ENCODE measurements at places on chromosomes 12 and 14. TPM values are rescaled to one million over a fixed set of nuclear protein-coding genes. Genes with fewer than 3 reads are reported as not detected.
A peak's percentile ranks its signal among the peaks of the same experiment; 100 is the strongest.

- no peak for DNase-seq
Measured at GRCh38 chr12:24062642-24063245, 113.3 kb upstream of the SOX5 start.

- no peak for DNase-seq
Measured at GRCh38 chr12:6376870-6377666, 1.7 kb upstream of the SCNN1A start.

DNA sequence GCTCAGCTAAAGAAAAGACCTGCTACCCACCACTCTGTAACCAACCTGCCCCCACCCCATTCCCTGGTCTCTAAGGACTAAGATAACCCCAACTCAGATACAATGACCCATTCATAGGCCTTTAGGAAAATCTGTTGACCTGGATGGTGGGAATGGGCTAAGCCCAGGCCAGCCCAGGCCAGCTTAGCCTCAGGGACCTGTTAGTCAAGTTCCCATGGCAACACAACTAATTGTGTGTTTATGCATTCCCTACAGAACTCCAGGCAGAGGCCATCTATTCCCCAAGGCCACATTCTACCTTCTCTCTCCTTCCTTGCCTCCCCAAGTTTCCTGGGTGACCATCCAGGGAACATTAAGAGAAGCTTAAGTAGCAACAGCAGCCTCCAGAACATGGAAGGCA lies 16.1 kb upstream of the KRT8 start:
- DNase-seq, result no peak

GRCh38 chr12:50088577-50089335 lies 3.6 kb downstream of the SMARCD1 start:
- no peak for DNase-seq

DNA sequence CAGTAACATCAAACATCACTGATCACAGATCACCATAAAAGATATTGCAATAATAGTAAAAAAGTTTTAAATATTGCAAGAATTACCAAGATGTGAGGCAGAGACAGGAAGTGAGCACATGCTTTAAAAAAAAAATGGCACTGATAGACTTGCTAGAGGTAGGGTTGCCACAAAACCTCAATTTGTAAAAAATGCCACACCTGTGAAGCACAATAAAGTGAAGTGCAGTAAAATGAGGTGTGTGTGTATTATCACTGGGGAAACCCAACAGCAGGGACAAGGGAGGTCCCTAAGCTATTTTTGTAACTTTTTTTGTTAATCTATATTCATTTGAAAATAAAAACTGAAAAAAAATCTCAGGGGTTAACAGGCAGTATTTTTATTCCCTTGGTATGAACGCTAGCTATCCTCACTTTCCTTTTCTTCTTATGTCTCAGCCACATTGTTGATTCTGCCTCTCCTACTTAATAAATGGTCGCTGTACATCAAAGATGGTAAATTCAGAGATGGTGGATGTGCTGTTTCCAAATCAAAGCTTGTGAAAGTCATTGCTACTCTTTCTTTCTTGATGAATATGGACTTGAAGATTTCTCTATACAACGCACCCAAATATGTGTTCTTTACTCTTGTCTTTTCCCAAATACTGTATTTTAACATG lies 14.0 kb upstream of the KLRD1 start:
- DNase-seq, result no peak

CDH24 gene
- total RNA-seq, result 0.43 TPM

- no peak for DNase-seq
Measured at GRCh38 chr12:6462234-6462995, 8.1 kb downstream of the VAMP1 start.

CD163L1 gene
- 0.78 TPM for total RNA-seq

DNA sequence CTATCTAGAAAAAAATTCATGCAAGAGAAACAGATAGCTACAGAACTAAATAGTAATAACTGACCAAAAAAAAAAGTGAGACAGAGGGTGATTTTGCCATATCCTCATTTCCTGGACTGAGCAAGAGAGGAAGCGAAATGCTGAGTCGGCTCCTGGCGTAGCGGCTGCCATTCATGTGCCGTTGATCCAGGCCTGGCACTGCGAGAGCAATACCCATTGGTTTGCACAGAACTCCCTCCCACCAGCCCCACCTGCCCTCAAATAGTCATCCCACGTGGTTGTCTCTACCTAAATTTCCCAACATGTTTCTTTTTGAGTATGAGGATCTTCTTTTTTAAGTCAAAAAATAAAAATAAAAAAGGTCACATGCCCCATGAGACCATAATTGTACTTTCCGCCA lies 9.4 kb upstream of the WNT5B start:
- DNase-seq, result no peak

DNA sequence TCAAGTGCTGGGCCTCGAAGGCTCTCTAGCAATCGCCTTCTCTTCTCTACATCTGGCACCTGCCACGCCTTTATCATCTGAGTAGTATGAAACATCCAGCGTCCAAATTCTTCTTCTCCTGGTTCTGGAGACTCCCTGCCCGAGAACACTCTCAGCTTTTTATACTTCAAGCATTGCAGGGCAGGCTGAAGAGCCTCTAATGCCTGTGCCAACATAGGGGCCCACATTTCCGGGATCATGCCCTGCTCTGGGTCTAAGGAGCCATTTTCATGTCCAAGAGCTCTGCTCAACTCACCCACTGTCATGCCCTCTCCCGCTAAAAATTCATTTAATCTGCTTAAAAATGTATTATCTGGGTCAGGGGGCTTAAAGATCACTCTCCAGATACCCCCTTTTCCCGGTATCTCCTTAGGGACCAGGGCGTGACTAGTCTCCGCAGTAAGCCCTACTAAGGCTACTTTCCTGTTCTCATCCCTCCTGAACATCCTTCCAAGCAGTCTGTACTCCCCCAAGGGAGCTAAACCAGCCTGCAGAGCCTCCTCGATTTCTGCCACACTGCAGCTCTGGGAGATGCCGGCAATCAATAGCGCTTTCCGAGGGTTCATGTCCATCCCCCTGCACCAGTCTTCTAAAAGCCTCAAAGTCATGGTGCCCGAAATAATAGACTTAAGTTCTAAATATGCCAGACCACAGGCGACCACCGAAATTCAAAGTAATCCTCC lies 940 bp downstream of the MOAP1 start:
- DNase-seq, result no peak

DNA sequence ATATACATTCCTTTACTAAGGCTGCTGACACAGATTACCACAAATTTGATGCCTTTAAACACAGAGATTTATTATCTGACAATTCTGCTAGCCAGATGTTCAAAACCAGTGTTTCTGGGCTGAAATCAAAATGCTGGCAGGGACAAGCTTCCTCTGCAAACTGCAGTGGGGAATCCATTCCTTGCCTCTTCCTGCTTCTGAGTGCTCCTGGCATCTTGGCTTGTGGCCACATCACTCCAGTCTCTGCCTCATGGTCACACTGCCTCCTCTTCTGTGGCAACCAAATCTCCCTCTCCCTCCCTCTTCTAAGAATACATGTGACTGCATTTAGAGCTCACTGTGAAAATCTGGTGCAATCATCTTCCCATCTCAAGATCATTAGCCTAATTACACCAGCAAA lies 235.7 kb downstream of the TTC8 start:
- DNase-seq, result no peak

DNA sequence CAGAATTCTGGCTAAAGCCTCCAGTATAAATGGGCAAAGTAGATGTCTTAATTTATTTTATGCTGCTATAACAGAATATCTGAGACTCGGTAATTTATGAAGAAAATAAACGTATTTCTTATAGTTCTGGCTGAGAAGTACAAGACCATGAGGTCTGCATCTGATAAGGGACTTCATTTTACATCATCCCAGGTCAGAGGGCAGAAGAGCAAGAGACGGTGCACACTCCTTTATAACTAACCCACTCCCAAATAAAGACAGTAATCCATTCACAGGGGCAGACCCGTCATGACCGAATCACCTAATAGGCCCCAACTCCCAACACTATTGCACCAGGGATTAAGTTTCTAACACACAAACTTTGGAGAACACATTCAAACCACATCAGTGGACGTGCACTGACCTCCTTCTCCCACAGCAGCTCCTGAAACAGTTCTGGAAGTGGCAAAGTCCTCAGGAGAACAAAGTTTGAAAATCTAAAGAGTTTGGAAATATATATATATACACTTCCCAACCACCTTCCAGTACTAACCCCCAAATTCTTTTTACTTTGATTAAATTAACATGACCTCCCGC lies 116.5 kb downstream of the MED13L start:
- DNase-seq, result no peak

CMA1 gene
- not detected for total RNA-seq

DNA sequence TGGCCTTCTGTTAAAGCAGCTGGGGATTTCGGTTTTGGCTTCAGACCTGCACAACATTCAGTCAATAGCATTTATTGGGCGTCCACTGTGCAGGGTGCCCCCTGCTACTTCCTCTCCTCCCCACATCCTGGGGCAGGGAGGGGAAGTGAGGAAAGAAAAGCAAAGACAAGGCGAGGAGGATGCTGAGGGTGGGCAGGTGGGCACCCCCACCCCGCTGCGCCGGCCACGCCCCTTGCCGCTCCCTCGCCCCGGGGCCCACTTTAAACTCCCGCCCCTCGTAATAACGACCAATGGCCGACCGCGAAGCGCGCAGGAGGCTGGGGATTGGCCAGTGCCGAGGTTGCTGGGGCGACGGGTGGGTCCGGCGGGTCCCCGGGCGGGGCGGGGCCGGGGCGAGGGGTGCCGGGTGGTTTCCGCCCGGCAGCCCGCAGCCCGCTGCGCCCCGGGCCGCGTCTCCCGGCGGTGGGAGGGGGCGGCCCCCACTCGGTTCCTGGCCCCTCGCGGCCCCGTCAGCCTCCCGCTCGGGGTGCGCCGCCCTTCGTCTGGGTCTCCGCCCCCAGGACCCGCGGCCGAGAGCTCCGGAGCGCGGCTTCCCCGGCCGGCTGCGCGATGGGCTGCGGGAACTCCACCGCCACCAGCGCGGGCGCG lies at the start of gene C12orf75:
C12orf75 (plus strand) TSS at position 409 of the 648 bp plus-strand sequence; CDS start at position 610, 201 bp downstream.
- DNase-seq, result peak; percentile 52

TMPO gene
- total RNA-seq, result 29.7 TPM

DNA sequence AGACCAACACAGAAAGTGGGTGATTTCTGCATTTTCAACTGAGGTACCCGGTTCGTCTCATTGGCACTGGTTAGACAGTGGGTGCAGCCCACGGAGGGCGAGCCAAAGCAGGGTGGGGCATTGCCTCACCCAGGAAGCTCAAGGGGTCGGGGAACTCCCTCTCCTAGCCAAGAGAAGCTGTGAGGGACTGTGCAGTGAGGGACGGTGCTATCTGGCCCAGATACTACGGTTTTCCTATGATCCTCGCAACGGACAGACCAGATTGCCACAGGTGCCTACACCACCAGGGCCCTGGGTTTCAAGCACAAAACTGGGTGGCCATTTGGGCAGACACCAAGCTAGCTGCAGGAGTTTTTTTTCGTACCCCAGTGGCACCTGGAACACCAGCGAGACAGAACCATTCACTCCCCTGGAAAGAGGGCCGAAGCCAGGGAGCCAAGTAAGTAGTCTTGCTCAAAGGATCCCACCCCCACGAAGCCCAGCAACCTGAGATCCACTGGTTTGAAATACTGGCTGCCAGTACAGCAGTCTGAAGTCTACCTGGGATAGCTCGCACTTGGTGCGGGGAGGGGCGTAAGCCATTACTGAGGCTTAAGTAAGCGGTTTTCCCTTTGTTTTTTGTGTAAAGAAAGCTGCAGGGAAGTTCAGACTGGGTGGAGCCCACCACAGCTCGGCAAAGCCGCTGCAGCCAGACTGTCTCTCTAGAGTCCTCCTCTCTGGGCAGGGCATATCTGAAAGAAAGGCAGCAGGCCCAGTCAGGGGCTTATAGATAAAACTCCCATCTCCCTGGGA lies 25.5 kb upstream of the NAA30 start:
- DNase-seq, result no peak

DNA sequence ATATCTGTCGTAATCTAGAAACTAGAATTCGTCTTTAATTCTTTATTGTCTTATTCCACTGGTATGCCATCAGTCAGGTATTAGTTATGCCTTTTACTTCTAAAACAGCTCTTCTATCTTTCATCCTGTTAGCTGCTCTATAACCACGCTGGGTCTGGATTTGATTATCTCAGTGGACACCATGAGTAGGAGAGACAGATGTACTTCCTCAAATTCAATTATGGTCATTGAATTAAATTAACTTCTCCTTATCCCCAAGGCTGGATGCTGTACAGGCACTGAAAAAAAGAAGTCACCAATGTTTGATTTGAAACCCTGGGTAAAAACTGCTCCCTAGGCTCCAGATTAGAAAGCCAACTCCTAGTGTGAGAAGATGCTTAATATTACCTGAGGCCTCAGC lies 107.3 kb downstream of the PIK3C2G start:
- DNase-seq, result no peak

DNA sequence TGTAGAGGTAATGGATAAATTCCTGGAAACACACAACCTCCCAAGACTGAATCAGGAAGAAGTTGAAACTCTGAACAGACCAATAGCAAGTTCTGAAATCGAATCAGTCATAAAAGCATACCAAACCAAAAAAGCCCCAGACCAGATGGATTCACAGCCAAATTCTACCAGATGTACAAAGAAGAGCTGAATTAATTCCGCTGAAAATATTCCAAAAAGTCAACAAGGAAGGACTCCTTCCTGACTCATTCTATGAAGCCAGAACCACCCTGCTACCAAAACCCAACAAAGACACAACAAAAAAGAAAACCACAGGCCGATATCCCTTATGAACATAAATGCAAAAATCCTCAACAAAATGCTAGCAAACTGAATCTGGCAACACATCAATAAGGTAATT lies 81.5 kb downstream of the SLC38A4 start:
- DNase-seq, result no peak

DNA sequence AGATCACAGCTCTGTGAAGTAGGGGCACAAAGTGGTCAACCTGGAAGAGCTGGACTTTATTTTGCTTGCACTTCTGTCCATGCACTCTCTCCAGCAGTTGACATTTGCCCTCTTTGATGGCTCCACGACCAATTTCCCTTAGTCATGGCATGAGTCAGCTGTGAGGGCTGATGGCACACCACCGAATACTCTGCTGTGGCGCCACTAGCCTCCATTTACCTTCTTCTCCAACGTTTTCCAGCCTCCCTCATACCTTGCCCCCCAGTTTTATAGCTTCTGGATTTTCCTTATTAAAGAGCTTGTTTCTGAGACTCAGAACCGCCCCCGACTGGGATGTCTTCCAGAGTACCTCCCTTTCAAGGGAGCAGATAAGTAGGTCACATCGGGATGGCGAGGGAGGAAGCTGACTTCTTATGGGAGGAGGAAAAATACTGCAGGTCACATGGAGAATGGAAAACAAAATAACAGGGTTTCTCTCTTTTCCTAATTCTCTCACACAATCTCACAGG lies 17.6 kb downstream of the NINJ2 start:
- DNase-seq, result peak; percentile 75

GRCh38 chr12:47221256-47222023 lies 141.7 kb upstream of the AMIGO2 start:
- no peak for DNase-seq

OR6S1 gene
- not detected for total RNA-seq

GRCh38 chr12:19855851-19856250 lies 416.6 kb downstream of the AEBP2 start:
- DNase-seq, result no peak

TRPV4 gene
- 6.7 TPM for total RNA-seq

All from left lobe of liver (tissue), 2 donors.